ENCODE measurements at places on chromosomes 4 and X.

DNA sequence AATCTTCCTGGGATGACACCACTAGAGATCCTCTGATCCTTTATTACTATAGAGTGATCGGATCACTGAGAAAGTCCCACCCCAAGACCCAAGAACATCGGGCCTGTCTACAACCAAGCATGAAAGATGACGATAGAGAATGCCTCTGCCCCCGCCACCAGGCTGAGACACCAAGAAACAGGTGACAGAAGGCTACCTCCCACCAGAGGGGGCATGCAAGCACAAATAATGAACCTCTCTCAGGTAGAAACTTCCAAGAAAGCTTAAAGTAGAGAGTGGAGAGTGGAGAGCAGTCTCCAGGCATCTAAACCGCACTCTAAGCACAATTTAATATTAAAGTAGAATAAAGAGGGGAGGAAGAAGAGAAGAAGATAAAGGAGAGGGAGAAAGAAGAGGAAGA is 402.6 kb downstream of the INPP4B start:
- no peak for DNase-seq
- no peak overlapping the region for H3K27ac ChIP-seq
- H3K4me1 ChIP-seq: peaks cover 9% of the 10 kb centered on the region

DNA sequence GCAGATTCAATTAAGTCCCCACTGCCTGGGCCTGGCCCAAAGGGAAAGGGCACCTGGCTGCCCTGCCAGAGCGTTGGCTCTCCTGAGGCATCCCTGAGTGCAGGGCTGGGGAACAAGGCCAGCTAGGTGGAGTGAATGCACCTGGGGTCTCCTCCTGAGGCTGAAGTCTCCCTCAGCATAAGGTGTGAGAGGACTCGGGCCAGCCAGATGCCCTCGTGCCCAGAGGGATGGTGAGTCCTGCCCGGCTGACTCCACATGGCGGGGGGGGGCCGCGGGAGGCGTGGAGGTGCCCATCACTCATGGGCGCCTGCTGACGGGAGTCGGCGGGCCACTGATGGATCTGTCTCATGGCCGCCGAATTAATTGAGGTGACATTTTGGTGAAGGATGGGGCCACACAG is 87.8 kb downstream of the GATB start:
- no peak overlapping the region for H3K4me3 ChIP-seq
- H3K36me3 ChIP-seq: no peaks in the 10 kb centered on the region
- no peaks in the 10 kb centered on the region for H3K4me1 ChIP-seq

- DNase-seq: no peak
- no peaks in the 10 kb centered on the region for H3K4me1 ChIP-seq
- no peaks in the 10 kb centered on the region for H3K27me3 ChIP-seq
- no peak overlapping the region for H3K4me3 ChIP-seq
- H3K27ac ChIP-seq: no peak overlapping the region
These were observed 60.5 kb upstream of the ADAMTS3 start for GRCh38 chr4:72629540-72629939.

DNA sequence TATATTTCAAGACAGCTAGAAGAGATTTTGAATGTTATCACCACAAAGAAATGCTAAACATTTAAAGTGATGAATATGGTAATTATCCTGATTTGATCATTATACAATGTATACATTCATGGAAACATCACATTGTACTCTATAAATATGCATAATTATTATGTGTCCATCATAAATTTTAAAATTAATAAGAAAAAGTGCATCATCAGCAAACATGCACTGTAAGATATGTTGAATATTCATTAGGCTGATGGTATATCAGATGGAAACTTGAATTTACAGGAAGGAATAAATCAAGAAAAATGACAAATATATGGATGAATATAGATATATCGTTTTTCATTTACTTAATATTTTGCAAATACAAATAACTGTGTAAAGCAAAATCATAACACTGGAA is 812.1 kb upstream of the INTU start:
- H3K4me1 ChIP-seq: no peaks in the 10 kb centered on the region
- no peaks in the 10 kb centered on the region for H3K36me3 ChIP-seq
- H3K4me3 ChIP-seq: no peak overlapping the region
- H3K27ac ChIP-seq: no peak overlapping the region
- H3K27me3 ChIP-seq: no peaks in the 10 kb centered on the region

- no peaks in the 10 kb centered on the region for H3K36me3 ChIP-seq
- H3K27me3 ChIP-seq: no peaks in the 10 kb centered on the region
- no peak overlapping the region for H3K4me3 ChIP-seq
- no peaks in the 10 kb centered on the region for H3K4me1 ChIP-seq
These were observed 494.5 kb downstream of the CFAP47 start for GRCh38 chrX:36414056-36414455.

- H3K4me1 ChIP-seq: no peaks in the 10 kb centered on the region
- H3K36me3 ChIP-seq: no peaks in the 10 kb centered on the region
- no peaks in the 10 kb centered on the region for H3K27me3 ChIP-seq
- DNase-seq: no peak
- H3K27ac ChIP-seq: no peak overlapping the region
These were observed 319.1 kb downstream of the PCDH19 start for GRCh38 chrX:100090931-100091330.

DNA sequence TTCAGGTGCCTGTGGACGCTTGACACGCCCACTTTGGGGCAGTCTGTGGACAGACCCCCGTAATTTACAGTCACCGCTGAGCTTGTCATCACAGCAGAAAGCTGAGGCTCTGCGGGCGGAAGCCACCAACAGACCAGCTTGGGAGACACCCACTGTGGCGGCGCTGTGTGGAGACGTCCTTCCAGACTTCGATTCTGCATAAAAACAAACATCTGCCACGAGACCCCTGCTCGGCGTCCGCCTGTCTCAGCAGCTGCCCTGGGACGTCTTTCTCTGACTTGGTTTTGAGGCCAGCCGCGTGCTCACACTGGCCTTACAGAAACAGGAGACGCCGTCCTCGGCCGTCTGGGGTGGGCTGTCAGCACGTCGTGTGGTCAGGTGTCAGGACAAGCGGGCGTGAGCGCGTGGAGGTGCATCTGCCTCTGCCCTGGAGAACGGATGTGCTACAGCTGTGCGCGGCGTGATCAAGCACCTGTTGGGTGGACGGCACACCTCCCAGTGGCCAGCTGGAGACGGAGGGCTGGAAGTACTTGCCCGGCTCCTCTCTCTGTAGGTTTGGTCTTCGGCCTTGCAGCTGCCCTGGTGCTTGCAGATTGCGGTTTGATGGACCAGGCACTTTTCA is 37.5 kb downstream of the PIGG start:
- H3K36me3 ChIP-seq: peaks cover 4% of the 10 kb centered on the region
- H3K4me1 ChIP-seq: no peaks in the 10 kb centered on the region
- no peak for DNase-seq

GRCh38 chr4:155975511-155975910 is 21.8 kb upstream of the CTSO start:
- peaks cover 27% of the 10 kb centered on the region for H3K27me3 ChIP-seq
- no peaks in the 10 kb centered on the region for H3K36me3 ChIP-seq
- H3K4me1 ChIP-seq: no peaks in the 10 kb centered on the region
- no peak overlapping the region for H3K27ac ChIP-seq
- H3K4me3 ChIP-seq: no peak overlapping the region
- DNase-seq: no peak

- DNase-seq: no peak
- peak overlapping the region; percentile 68 for H3K4me3 ChIP-seq
- peak overlapping the region; percentile 96 for H3K27ac ChIP-seq
- no peaks in the 10 kb centered on the region for H3K27me3 ChIP-seq
These were observed 66.3 kb upstream of the MSN start for GRCh38 chrX:65601126-65601525.

DNA sequence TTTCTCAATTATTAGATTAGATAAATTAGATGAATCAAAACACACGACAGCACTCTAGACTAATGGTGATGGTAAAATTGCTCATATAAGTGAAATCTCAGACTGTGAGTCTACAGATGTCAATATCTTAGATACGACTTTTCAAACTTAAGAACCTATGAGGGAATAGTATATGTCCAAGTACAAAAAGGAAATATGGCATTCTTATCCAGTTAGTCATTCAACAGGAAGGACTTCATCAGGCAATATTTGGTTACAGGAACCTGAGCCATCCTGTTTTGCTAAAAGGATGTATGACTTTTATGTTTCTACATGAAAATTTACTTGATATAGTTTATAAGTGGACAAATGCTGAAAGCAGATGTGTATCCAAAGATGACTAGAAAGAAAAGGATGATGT is 107.0 kb downstream of the CT47B1 start:
- no peak for DNase-seq
- H3K36me3 ChIP-seq: no peaks in the 10 kb centered on the region
- H3K4me3 ChIP-seq: no peak overlapping the region

DNA sequence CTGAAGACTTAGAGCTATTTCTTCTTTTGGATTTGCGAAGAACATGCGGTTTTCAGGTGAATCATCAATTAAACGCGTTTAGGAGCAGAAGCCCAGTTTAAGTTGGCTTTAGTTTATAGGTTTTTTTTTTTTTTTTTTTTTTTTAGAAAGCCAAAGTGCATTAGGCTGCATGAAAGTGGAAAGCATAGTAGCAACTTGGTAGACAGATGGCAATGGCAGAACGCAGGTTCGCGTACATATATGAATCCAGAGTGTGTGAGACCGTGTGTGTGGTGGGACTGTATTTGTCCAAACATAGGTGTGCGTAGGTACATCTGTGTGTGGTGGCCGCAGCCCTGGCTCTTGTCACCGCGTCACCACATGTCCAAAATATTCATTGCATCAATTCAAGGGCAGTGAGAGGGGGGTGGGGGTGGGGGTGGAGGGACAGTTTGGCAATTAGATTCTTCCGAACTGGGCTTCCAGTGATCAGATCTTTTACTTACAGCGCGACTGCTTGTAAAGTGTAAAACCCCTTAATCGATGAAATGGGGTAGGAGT is 901 bp downstream of the JADE1 start:
- peak overlapping the region; percentile 94 for H3K27ac ChIP-seq
- H3K4me3 ChIP-seq: peak overlapping the region; percentile 100
- DNase-seq: peak; percentile 17
- no peaks in the 10 kb centered on the region for H3K27me3 ChIP-seq
- H3K36me3 ChIP-seq: no peaks in the 10 kb centered on the region

DNA sequence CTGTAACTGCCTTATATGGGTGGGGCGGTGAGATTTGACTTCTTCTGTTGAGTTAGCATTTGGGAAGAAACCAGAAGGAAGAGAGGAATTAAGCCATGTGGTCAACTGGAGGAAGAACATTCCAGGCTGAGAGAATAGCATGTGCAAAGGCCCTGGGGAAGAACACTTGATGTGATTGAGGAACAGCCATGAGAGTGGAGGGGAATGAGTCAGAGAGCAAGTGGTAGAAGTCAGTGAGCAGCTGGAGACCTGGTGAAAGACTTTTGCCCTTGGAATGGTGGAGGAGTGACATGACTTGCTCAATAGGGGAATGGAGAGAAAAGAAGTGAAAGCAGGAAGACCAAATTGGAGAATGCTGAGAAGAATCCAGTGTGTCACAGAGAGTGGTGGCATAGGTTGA is 327.8 kb upstream of the HAND2 start:
- H3K27ac ChIP-seq: no peak overlapping the region
- H3K4me3 ChIP-seq: no peak overlapping the region
- no peaks in the 10 kb centered on the region for H3K4me1 ChIP-seq
- no peak for DNase-seq
- peaks cover 14% of the 10 kb centered on the region for H3K27me3 ChIP-seq

GRCh38 chr4:87543835-87544461 is 14.8 kb upstream of the SPARCL1 start:
- no peaks in the 10 kb centered on the region for H3K36me3 ChIP-seq
- DNase-seq: no peak
- H3K4me3 ChIP-seq: no peak overlapping the region
- H3K27me3 ChIP-seq: peaks cover 3% of the 10 kb centered on the region
- no peaks in the 10 kb centered on the region for H3K4me1 ChIP-seq
- H3K27ac ChIP-seq: no peak overlapping the region

GRCh38 chr4:120491481-120491880 is 424.8 kb upstream of the MAD2L1 start:
- no peak overlapping the region for H3K27ac ChIP-seq
- no peaks in the 10 kb centered on the region for H3K36me3 ChIP-seq
- DNase-seq: no peak
- H3K27me3 ChIP-seq: peaks cover 2% of the 10 kb centered on the region

DNA sequence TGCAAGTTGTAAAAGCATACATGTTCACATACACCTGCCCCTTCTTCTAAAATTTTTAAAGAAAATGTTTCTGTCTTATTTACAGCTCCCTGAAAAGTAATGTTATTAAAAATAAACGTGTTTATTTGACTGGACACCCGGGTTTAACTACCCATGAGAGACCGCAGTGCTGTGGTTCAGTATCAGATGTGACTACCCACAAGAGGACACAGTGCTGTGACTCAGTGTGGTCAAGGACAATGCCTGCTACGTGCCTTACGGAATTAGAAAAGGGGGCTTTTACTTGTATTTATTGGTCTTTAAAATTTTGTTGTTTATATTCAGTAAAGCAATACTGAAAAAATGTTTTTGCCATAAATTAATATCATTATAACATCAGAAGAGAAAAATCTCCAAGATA is 641.4 kb downstream of the TRIML1 start:
- H3K4me1 ChIP-seq: no peaks in the 10 kb centered on the region
- DNase-seq: no peak
- no peaks in the 10 kb centered on the region for H3K27me3 ChIP-seq
- no peaks in the 10 kb centered on the region for H3K36me3 ChIP-seq

- H3K4me3 ChIP-seq: no peak overlapping the region
- H3K27me3 ChIP-seq: no peaks in the 10 kb centered on the region
- DNase-seq: no peak
- H3K36me3 ChIP-seq: peaks cover 7% of the 10 kb centered on the region
These were observed 206.3 kb upstream of the TBL1X start for GRCh38 chrX:9258421-9259104.

GRCh38 chrX:30822764-30823163 is 66.3 kb downstream of the TAB3 start:
- H3K4me1 ChIP-seq: peaks cover 31% of the 10 kb centered on the region
- H3K27ac ChIP-seq: no peak overlapping the region
- H3K27me3 ChIP-seq: no peaks in the 10 kb centered on the region
- no peak overlapping the region for H3K4me3 ChIP-seq

DNA sequence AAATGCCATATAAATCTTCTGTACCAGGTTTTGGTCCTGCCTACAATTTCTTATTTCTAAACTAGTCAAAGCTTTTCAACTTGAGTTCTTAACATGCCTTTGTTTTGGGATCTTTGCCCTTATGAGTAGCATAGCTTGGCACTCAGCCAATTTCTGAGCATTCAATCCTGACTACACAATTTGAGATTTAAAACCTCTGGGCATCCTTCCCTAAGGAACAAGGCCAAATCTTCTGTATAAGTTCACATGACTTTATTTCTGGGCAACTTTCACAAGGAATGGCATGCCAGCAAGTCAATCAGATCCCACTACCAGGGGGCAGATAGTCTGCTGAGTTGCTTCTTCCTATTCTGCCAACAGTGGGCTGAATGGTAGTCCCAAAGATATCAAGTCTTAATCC is 254.2 kb downstream of the ADAMTS3 start:
- no peaks in the 10 kb centered on the region for H3K36me3 ChIP-seq
- no peak for DNase-seq
- peaks cover 9% of the 10 kb centered on the region for H3K4me1 ChIP-seq
